ENCODE measurements at places on chromosomes 1 and 21.
A peak's percentile ranks its signal among the peaks of the same experiment; 100 is the strongest.

DNA sequence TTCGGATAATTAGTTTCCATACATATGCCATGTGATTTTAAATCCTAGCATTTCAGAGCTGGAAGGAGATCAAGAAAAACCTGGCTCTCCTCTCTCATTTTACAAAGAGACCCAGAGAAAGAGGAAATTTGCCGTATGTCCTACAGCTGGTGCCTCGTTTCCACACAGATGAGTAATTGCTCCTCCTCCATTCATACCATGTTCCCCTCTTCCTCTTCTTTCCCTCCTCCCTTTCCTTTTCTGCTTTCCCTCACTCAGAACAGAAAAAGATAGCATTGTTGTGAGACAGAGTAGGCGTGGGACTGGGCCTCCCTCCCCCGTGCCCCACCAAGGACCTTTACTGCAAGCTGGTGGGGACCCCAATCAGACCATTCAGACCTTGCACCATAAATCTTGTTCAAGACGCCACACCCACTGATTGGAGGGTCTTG, 13.7 kb upstream of the SLC44A3 start:
- DNase-seq: no peak

DNA sequence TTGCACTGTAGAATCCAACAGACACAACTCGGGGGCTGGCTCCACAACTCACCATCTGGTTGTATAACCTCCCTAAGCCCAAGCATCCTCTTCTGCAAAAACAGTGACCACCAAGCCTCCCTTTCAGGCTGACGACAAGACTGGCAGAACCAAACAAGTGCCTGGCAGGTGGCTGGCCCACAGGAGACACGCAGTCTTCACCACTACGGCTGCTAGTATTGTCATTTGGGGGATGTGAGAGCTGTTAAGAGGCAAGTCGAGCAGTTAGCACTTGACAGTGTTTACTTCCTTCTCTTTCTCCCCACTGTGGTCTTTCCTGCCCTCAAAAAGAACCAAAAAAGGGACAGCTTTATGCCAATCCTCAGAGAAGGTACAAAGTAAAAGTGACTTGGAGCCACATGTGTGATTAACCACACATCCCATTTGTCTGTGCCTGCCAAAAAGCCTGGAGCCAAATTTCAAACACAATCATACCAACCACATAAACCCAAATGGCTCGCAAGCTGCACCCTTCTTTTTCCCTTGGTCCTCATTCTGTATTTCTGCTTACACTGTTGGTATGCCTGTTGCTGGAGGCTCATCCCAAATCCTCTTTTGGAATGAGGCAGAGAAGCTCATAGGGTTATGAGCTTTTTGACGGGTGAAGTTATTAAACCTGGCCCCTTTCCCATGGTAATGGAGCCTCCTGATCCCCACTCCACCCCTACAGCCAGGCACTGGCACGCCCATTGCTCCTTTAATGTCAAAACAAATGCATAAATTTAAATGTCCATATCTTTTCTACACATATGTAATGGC, 94.1 kb downstream of the TGFBR3 start:
- DNase-seq: no peak

GRCh38 chr1:57591842-57592241, 168.0 kb upstream of the DAB1 start:
- no peak for DNase-seq

DNA sequence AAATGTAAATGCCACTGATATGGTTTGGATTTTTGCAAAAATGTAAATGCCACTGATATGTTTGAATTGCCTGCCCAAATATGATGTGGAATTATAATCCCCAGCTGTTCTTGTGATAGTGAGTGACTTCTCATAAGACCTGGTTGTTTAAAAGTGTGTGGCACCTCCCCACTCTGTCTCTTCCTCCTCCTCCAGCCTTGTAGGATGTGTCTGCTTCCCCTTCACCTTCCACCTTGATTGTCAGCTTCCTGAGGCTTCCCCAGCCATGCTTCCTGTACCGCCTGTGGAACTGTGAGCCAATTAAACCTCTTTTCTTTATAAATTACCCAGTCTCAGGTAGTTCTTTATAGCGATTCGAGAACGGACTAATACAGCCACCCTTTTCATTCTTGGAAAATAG, 1.3 kb upstream of the CCT8 start:
- DNase-seq: no peak

GRCh38 chr1:193629875-193630274, 443.5 kb upstream of the B3GALT2 start:
- DNase-seq: no peak

DNA sequence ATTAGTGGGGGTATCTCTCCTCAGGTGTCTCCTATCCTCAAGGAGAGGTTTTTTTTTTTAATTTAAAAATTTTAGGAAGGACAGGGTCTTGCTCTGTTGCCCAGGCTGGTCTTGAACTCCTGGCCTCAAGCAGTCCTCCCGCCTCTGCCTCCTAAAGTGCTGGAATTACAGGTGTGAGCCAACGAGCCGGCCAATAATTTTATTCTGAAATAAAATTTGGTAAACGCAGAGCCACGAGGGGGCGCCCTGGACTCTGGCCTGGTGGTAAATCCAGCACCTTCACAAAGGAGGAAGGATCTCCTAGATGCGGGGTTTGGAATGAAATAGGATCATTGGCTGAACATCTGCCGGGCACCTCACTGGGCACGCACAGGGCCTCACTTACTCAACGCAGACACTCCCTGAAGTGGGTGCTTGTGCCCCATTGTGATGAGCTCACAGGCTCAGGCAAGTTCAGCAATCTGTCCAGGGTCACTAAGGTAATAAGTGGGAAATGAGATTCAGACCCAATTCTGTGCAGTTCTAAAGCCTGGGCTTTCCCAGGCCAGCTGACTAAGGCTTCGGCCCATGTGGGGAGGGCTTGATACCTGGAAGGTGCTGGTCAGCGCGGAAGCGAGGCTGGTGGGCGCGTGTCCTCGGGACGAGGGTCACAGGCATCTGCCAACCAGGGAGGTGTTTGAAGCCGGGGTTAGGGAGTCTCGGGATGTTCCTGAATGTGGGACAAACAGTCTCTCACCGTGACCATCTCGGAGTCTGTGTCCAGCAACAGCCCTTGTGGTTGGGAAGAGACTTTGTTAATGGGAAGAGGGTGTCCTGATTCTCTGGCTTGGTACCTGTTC, 32.7 kb upstream of the ETV3 start:
- peak; percentile 33 for DNase-seq

- peak; percentile 92 for DNase-seq
Measured at GRCh38 chr1:45687014-45687753, 797 bp upstream of the TMEM69 start.

GRCh38 chr1:15820478-15820877, 13.0 kb upstream of the UQCRHL start:
- no peak for DNase-seq

GRCh38 chr1:35883635-35884101, 659 bp downstream of the AGO1 start:
- DNase-seq: peak; percentile 52

GRCh38 chr1:67162954-67163353, 3.3 kb upstream of the IL23R start:
- no peak for DNase-seq

GRCh38 chr1:228964178-228965089, 229.2 kb downstream of the RHOU start:
- no peak for DNase-seq

GRCh38 chr1:232127190-232127589, 500.6 kb downstream of the DISC1 start:
- no peak for DNase-seq

DNA sequence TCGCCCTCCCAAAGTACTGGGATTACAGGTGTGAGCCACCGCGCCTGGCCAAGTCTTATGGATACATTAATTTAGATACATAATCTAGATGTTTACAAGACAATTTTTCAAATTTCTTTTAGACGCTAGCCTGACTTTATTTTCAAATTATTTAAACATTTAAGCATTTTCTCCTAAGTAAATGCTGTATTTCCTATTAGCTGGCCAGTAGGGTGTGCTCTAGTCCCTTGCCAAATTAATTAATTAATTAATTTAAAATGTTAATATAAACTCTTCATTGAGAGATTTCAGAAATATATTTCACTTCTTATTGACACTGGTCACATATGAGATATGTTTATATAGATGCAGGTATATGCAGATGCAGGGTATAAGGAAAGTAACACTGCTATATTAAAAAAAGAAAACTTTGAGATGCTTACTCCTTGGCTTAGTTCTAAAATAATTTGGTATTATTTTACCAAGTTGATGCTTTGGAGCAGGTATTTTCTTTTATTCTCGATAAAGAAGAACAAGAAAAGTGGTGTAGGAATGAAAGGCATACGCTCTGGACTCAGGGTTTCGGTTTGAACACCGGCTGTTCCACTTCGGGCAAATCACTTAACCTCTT, 5.2 kb upstream of the ERRFI1 start:
- no peak for DNase-seq

DNA sequence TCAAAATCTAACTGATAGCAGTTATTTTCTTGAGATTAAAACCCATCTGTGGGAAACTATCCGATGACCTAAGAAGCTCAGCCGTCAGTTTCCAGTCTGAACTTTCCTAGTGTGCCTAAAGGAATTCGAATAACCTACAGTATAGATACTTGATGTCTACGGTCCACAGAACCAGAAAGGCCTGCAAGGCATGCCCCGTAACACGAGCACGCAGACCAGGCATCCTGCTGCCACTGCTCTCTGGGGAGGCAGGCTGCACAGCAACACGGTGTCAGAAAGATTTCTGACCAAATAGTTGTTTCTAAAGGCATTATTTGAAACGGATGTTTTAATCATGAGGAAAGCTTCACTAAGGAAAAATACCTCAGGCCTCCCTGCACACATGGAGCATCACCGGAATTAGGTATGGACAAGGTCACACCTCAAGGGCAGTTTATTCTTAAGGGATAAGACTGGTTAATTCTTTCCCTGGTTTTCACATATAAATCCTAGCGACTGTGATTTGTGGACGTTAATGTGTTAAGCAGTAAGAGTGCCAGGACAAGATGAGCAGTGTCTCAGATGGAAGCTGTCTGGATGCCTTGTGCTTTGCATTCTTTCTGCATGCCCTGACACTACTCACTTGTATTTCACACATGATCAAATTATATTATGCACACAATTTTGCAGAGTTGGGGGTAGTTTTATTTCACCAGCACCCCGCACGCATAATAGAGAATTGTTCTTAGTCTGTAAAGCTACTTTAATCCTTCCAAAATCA, 49.0 kb upstream of the NADK start:
- no peak for DNase-seq

- peak; percentile 37 for DNase-seq
Measured at GRCh38 chr21:42463861-42464515, 32.0 kb downstream of the RSPH1 start.

DNA sequence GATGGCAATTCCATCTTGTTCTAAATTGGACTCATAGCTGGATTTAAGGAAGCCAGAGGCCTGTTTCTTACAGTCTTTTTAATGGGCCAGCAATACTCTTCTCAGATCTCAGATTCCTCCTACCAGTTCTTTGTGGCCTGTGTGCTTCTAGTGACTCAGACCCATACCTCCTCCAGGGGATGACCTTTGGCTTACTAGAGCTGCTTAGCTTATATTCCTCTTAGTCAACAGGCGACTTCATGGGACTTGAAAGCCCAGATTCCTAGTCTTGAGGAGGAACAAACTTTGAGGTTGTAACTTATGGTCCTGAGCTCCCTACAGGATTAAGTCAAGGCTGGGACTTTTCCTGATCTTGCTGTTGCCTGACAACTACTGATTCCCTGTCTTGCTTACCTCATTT, 12.4 kb upstream of the PAPPA2 start:
- DNase-seq: no peak

DNA sequence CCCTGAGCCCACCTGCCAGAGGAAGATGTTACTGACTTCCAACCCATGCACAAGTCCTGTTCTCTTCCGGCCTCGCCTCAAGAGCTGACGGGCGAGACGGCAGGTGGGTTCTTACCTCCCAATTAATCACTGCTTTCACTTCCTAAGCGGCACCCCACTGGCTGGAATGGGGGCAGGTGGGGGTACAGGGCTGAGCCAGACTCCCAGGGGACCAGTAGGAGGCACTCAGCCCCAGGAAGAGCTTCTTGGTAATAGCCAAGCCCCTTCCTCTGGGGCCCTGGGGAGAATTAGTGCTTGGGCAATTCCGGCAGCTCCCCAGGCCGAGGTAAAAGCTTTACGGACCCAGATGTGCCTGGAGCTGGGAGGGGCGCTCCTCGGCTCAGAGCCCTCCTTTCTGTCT, 9.7 kb downstream of the CNTN2 start:
- no peak for DNase-seq

- DNase-seq: peak; percentile 1
Measured at GRCh38 chr1:198056255-198056654, 100.5 kb upstream of the NEK7 start.

GRCh38 chr21:33587792-33588484, 546 bp downstream of the DONSON start:
- peak; percentile 15 for DNase-seq

DNA sequence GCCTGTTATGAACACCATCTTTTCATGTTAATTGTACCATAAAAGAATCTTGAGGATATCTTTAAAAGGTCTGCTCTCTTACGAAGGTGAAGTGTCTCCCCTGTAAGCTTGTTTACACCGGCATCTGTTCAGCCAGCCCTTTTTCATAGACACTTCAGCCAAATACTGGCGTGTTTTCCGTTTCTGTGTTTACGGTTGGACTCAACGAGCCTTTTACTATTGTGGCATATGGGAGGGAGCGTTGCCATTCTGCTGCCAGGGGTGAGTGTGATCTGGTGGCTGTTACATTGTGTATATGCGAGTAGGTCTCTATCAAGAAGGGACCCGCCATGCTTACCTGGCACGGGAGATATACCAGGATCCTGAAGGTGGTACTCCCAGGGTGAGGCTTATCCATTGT, 433.8 kb downstream of the CAMTA1 start:
- no peak for DNase-seq

DNA sequence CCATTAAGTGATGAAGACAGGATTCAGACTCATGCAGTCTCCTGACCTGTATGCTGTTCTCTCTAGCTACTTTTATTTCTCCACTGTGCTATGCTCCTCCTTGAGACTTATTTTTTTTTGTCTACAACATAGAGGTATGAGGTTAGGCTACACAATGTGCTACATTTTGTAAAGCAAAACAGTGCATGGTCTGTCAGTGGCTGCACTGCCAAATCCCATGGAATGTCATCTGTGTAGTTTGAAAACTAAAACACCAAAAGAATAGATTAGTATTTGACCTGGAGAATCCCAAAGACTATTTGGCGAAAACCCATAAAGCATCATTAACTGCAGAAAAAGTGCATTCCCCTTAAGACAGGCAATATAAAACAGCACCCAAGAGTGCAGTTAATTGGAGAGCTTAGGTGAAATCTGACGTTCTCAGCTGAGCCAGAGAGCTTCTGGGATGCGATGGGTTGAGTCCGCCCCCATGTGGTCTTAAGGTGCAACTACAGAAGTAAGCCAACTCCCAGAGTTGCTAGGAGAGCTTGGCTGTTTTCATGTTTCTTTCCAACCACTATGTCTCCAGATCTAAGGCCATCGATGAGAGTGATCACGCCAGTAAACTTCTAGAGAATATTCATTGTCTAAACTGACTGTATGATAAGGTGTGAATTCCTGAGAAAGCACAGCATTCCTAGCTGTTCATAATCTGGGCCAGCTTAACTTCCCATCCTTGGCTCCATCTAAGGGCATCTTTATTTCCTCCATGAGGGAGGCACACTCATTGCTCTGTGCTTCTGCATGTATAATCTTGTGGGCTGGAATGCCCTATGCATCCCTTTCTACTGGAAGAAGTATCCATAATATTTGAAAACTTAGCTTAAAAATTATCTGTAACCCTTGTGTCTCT, 20.7 kb upstream of the CYP2J2 start:
- DNase-seq: peak; percentile 43
